Airway epithelial cell (primary cell): ENCODE measurements at places on chromosomes 11 and 22. TPM values are rescaled to one million over a fixed set of nuclear protein-coding genes. Genes with fewer than 3 reads are reported as not detected.

The MS4A3 gene
- not detected in 2 replicates for total RNA-seq

The OR52I2 gene
- total RNA-seq = not detected in 2 replicates

The FXYD2 gene
- not detected in 2 replicates for total RNA-seq

The ANO5 gene
- not detected in 2 replicates for total RNA-seq

The SLCO2B1 gene
- 0.07 and 0.09 TPM in 2 replicates for total RNA-seq

The WT1 gene
- not detected in 2 replicates for total RNA-seq

The TRIM34 gene
- total RNA-seq = 9.4 and 9.5 TPM in 2 replicates

The GGTLC2 gene
- not detected in 2 replicates for total RNA-seq

The DSCAML1 gene
- 0.05 TPM in 1 of 2 replicates, not detected in the other for total RNA-seq

The FXYD6 gene
- 0.21 TPM in 1 of 2 replicates, not detected in the other for total RNA-seq

The C22orf15 gene
- total RNA-seq = 0.35 TPM in 1 of 2 replicates, not detected in the other

The OR4C11 gene
- not detected in 2 replicates for total RNA-seq

The ALDH3B2 gene
- 43.2 and 65.4 TPM in 2 replicates for total RNA-seq

The ARHGAP8 gene
- total RNA-seq = 29.4 and 36.8 TPM in 2 replicates

The CDC42BPG gene
- 15.9 and 17.4 TPM in 2 replicates for total RNA-seq

The GRAP2 gene
- total RNA-seq = not detected in 2 replicates

The AP5B1 gene
- 21.3 and 24.3 TPM in 2 replicates for total RNA-seq

The SLC17A6 gene
- not detected in 2 replicates for total RNA-seq

The TSGA10IP gene
- not detected in 2 replicates for total RNA-seq

The MUC6 gene
- not detected in 2 replicates for total RNA-seq

The USP2 gene
- total RNA-seq = 1.1 and 1.9 TPM in 2 replicates

The HPX gene
- 0.28 TPM in 1 of 2 replicates, not detected in the other for total RNA-seq

The OR2AG1 gene
- total RNA-seq = not detected in 2 replicates

The FIBIN gene
- 1.3 and 1.4 TPM in 2 replicates for total RNA-seq
